Stimulated activated CD8-positive, alpha-beta memory T cell treated with anti-CD3 and anti-CD28 coated beads, Interleukin-2, amount 100 ng/mL, for 48 hours (primary cell): ENCODE measurements at places on chromosomes 5 and 9.

- no peak for DNase-seq
Measured at GRCh38 chr5:142959683-142960657, 189.8 kb downstream of the ARHGAP26 start.

DNA sequence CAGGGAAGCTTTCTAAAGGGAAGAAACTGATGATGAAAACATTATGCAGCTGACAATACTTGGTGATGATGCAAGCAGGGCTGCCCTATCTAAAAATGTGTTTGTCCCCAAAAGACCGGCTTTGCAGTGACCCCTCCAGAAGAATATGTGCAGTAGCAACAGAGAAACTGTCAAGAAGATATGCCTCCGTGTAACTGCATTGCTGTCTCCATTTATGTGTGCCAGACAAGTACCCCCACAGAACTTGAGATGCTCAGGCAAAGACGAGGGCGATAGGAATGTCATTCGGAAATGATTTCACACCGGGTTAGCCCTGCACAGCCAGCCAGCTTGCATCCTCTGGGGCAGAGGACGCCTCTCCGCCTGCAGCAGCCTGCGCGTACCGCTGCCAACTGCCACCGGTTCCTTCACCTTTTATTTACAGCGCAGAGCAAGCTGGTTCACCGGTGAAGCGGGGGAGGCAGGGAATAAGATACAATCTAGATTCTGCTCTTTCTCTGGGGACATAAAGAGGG lies 2.0 kb downstream of the GABBR2 start:
- no peak for DNase-seq

DNA sequence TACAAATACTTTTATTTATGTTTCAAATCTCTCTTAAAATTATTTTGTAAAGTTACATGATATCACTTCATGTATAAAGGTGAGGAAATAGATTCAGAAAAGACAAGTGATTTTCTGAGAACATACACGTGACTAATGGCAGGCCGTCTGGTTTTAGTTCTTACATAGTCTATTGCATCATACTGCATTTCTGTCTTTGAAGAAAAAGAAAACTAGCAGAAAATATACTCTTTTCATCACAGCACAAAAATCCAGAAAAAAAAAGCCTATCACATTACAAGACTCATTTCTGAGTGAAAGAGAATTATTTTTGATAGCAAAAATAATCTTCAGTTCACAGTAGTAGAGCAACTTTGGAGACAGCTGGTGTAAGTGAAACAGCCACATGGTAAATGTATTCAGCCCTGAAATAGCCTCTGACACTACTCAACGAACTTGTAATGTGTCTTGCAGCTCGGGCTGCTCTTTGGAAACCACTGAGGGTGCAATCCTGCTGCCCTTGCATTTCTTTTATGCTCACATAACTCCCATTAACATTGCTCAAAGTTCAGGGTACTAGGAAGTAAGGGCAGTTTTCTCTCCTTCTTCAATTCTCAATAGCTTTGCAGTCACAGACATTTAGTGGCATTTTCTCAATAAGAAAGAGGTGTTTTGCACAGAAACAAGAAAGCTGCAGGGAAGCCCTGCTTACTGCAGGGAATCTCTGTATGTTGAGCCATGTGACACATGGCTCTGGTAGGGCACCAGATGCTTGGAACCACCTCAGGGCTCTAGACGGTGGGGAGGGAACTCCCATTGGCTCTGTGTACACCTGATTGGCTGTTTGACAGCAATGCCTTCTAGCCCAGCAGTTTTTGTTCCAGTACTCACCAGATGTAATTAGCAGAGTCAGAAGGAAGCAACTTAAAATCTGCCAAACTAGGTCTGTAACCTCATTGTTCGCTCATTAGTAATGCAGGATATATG lies 845.3 kb upstream of the PTPRD start:
- no peak for DNase-seq

- DNase-seq: no peak
Measured at GRCh38 chr5:176337913-176338312, 23.7 kb downstream of the KIAA1191 start.

DNA sequence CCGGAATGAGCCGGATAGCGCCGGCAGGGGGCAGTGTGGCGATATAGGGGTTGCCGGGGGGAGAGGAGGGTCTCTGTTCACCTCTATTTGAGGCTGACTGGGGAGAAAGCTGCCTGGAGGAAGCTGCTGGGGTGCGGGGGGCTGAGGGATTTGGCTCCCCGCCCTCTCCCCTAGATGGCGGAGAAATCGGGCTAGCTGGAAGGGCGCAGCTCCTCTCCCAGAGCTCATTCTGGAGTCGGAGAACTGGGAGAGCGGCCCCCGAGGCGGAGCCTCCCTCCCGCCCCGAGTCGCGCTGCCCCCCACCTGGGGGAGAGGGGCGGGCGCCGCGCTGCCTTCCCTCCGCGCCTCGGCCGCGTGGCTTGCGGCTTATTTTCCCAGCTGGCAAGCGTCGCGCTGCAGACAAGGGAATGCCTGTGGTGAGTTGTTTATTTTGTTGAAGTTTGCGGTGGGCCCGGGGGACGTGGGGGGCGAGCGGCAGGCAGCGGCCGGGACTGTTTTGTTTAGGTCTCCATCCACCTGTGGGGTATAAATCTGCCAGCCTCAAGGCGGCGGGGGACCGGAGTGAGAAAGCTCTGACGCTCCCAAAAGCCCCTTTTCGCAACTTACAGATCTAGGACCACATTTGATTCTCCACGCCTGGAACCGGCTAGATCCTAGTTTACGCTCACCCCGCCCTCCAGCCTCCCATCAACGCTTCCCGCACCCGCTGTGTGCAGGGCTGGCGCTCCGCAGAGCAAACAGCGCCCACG lies 4.1 kb upstream of the RGMB start:
- DNase-seq: no peak

DNA sequence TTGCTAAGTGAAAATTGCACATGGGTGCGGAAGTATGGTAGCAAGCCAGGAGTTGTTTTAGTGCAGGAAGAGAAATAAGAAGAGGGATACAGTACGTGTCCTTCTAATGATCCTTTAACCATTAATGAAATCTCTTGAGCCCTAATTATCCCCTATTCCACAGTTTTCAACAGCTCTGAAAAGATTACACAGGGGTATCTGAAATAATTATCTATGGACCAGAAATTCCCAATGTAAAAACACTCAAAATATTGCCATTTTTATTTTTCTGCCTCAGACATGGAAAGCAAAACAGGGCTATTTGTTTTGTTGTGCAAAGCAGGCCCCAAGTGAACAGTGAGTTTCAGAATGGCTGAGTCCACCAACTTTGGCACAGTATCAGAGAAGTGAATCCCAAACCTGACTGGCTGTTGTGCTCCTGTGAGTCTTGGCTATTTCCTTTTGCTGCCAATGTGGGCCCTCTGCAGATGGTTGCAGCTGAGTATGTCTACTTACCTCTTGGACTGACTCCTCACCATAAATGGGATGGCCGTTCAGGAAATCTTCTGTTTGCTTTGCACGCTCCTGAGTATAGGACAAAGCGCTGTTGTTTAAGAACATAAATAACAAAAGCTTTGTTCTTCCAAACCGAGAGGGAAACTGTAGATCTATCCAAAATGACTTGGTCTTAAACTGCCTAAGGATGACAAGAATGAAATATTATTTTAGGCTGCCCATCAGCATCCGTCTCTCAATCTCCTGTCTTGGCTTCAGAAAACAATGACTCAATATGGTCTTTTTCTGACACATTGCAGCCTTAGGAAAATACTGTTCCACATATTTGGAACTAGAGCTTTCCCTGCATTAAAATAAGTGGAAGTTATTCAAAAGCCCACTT lies 204.1 kb downstream of the DEPDC1B start:
- no peak for DNase-seq

- DNase-seq: no peak
Measured at GRCh38 chr5:88145611-88146467, 122.8 kb downstream of the TMEM161B start.

GRCh38 chr9:99352826-99353225 lies 130.7 kb downstream of the SEC61B start:
- no peak for DNase-seq

DNA sequence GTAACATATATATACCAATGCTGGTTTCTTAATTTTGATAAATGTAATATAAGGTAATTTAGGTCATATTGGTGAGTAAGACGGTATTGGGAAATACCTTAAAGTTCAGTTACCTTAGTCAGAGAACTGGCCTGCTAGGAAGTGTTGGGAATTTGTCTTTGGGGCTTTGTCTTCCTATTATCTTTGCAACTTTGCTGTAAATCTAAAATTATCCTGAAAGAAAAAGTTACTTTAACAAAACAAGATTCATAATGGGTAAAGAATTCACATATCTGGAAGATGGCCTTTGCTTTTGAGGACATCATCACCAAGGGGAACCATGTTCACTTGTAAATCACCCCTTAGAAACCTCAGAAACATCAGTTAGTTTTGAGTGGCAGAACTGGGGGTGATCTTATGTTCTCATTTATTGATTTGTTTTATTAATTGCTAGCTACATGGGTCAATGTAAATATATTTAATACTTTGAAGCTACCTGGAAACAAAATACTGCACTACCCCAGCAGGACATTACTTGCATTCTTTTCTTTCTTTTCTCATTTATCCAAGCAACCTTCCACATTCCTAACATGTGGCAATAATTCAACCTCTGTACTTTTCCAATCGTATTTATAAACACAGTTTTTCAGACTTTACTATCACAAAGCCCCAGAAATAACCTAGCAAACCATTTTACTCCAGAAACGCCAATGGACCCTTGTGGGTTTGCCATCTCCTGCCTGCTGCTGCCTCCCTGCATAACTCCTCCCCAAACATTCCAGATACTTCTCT lies 41.4 kb downstream of the GLIS3 start:
- DNase-seq: no peak
